ENCODE measurements at places on chromosomes 12 and 14. TPM values are rescaled to one million over a fixed set of nuclear protein-coding genes. Genes with fewer than 3 reads are reported as not detected.

DNA sequence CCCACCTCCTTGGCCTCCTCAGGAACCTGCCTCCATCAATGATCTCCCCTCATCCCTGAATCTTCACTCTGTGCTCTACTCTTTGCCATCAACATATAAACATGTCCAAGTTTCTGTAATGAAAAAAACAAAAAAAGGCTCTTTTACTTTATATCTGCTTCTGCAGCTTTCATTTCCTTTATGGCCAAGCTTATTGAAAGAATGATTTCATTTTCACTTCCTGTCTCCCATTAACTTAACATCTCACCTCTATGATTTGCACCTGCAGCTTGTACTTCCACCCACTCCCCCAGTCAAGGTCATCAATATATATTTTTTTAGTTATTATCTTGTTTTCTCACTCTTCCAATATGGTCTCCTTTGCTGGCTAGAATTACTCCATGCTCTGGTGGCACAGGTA, 15.6 kb upstream of the RNU6-7 start:
- DNase-seq = no peak

The DPPA3 gene
- not detected for total RNA-seq

DNA sequence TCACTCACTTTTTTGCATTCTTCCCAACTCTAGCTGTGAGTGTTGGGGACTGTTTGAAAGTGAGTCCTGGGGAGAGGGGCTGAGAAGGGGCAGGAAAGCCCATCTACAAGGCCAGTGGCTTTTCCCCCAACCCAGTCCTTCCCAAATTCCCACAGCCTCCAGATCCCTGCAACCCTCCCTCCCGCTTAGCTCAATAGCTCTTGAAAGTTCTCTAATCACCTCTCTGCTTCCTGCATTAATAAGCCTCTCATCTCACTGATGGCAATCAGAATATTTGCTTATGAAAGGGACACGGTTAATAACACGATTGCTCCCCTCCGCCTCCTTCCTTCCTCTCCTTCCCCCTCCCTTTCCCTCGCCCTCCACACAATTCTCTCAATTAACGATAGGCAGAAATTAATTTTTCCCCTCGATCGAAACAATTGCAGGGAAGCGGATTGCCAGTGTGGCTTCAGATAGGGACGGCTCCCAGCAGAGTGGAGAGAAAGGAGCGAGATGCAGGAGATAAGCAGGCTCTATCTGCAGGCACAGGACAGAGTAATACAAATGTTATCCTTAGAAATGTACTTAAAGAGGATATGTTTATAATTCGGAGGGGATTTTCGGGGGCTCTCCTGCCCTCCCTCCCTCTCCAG, 15.1 kb upstream of the GPATCH2L start:
- no peak for DNase-seq

The ALG10 gene
- total RNA-seq = 7.7 TPM

- no peak for DNase-seq
Observed at GRCh38 chr14:105346876-105347586, 32.5 kb downstream of the PACS2 start.

DNA sequence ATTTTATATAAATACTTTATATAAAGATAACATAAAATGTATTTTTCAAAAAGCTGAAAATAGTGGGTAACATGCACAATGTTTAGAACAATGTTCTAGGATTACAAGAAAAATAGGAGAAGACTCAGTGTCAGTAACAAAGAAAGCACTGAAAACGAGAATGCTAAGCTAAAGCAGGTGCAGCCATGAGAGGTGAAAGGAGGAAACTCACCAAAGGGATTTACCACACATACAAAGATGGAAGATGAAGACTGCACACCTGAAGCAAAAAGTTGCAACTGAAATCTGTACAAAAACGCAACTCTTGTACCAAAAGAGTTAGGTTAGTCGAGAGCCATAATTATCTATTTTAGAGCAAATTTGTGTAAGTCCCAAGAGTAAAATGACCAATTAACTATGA, 1176.1 kb downstream of the LRFN5 start:
- no peak for DNase-seq

The GSC gene
- total RNA-seq = 9.8 TPM

GRCh38 chr12:111271674-111272418, 97.0 kb downstream of the PHETA1 start:
- no peak for DNase-seq

The C12orf60 gene
- total RNA-seq = 2.3 TPM
